ENCODE measurements at places on chromosomes 7 and 10.

GRCh38 chr7:17038160-17038782, 156.5 kb upstream of the AGR3 start:
- no peak for DNase-seq

GRCh38 chr7:57404967-57405421, 45.0 kb upstream of the ZNF716 start:
- DNase-seq = no peak

DNA sequence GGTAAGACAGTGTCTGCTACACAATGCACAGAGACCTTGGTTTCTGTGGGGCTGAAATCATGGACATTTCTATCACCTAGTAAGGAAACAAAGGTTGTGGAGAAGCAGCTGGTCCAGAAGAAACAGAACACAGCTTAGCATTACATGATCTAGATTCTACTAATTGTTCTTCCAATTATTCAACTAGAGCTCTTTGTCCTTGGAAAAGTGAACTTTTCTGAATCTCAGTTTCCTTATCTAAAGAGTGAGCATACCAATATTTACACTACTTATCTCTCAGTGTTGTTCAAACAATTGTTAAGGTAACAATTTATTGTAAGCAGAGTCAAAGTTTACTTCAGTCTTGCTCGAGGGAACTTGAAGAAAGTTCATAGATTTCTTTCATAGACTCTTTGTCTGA, 42.3 kb upstream of the TRIM24 start:
- no peak for DNase-seq

- no peak for DNase-seq
Observed at GRCh38 chr7:46864716-46865115, 717.2 kb downstream of the TNS3 start.

DNA sequence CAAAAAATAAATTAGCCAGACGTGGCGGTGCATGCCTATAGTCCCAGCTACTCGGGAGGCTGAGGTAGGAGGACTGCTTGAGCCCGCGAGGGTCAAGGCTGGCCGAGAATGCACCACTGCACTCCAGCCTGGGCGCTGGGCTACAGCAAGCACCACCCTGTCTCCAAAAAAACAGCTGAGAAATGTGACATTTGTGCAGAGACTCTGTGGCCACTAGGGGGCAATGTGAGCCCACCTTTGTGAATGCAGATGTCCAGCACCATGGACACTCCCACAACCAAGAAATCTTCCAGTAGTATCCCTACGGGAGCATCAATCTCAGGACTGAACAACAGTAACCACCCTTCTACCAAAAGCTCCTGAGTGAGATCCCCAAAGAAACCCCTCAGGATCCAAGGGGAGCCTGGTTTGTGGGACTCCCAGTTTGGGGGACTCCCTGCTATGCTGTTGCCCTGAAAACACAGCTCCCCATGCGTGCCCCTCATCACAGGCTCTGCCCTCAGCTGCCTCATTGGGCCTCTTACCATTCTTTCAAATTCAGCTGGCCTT, 6.2 kb upstream of the AHCYL2 start:
- no peak for DNase-seq

DNA sequence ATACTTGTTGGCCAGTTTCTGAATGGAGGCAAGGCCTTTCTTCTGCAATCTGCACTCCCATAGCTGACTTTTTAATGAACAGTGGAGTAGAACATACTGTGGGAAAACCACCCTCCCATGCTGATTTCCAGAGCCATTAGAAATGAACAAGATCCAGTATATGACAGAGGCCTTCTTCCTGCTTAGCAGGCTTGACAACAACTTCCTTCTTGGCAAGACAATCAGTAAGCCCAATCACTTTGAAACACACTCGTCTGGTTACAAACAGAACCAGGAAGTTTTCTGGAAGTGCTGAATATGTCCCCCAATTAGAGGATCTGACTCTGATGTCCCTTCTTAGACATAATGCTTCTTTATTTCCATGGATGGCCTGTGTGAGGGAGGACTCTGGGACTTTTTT, 103.4 kb downstream of the SAMD9 start:
- DNase-seq = no peak

- no peak for DNase-seq
Observed at GRCh38 chr7:45656431-45656830, 82.3 kb downstream of the ADCY1 start.

GRCh38 chr10:74898201-74898976, 72.0 kb downstream of the KAT6B start:
- no peak for DNase-seq

GRCh38 chr7:2012981-2013380, 219.8 kb downstream of the MAD1L1 start:
- DNase-seq = no peak

- no peak for DNase-seq
Observed at GRCh38 chr10:103685880-103686669, 169.3 kb downstream of the SH3PXD2A start.
